ENCODE measurements at places on chromosomes 2 and 18.

- DNase-seq: no peak
These were observed 8.0 kb downstream of the PASK start for GRCh38 chr2:241141214-241141770.

GRCh38 chr18:9333441-9334328 lies 888 bp upstream of the TWSG1 start:
- no peak for DNase-seq

DNA sequence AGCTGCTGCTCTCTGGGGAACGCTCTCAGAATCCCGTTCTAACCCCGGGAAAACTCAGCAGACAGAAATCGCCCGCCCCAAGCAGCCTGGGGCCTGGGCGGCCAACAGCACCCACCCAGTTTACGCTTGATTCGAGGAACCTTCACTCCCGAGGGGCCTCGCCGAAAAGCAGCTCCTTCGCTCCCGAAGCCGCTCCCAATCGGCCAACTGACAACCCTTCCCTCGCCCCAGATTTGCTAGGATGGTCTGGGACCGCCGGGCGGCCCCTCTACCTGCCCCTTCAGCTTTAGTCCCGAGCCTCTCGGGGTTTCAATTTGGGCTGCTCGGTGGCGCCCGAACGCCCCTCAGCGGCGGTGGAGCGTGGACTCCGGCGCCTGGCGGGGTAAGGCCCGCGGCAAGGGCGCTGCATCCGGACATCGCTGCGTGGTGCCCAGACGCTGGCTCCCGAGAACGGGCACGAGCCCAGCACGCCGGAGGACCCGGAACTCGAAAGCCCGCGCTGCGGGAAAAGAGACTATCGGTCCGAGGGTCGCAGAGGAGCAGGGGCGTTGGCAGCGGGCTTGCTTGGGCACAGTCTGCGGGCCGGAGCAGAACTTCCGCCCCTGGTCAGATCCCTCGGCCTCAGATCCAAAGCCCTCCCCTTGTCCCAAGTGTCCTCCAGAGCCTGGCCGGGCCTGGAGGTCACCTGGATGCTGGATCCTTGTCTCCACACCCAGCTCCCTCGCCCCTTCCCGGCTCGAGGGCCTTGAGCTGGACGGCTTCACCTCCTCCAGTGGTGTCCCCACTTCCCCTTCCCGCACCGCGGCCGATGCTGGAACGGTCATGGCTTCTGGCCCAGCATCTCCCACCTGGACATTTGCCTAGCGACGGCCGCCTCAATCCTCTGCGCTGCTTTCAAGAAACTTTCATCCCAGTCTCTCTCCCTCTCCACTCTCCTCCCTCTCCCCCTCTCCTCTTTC lies 3.0 kb upstream of the OTX1 start:
- DNase-seq: no peak

DNA sequence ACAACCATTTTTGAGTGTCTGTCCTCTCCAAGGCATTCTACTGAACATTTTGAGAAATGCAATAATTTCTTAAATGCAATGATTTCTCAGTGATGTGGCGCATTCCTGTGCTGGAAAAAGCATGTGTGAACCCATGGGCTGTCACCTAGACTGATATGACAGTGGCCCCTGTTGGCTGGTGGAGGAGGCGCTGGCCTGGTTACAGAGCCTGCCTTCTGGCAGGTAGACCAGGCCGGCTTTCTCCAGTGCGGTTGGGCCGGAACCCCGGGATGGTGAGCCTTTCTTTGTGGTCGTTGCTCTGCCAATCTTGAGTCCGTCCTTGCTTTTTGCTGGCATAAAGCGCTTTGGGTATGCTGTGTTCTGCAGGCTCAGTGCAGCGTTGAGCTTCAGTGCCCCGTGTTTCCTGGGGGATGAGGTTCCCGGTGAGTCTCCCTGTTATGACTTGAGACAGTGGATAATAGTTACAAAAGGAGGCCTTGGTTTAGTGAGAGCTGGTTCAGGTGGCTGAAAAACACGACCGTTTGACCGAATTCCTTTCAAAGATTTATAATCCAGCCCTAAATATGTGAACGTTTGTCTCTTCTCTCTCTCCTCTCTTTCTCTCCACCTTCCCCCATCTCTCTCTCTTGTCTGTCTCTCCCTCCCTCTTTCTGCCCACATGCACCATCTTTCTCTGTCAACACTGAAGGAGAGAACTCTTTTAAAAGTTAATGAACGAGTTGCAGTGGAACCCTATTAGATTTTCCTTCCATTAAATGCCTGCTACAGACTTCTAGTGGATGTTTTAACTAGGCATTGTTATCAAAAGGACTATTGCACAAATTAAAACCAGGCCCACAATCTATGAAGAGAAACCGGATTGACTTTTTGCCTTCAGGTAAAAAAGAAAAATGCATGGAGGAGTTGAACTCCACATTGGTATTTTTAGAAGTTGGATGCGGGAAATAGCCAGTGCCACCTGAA lies 34.0 kb downstream of the TSHZ1 start:
- DNase-seq: peak; percentile 27

DNA sequence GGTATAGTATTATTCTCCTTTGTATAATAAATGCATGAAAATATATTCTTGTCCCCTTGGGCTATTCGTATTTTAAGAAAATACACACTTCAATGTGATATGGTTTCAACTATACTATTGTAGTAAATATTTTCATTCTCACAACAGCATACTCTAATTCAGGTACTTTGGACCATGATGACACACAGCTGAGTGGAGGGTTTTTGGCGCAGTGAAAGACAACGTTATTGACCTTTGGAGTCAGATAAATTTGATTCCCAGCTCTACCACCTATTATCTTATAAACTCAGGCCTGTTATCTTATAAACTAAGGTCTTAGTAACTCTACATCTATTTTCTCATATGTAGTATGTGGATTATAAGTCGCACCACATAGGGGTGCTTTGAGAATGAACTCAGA lies 895.9 kb upstream of the DDX18 start:
- DNase-seq: no peak

DNA sequence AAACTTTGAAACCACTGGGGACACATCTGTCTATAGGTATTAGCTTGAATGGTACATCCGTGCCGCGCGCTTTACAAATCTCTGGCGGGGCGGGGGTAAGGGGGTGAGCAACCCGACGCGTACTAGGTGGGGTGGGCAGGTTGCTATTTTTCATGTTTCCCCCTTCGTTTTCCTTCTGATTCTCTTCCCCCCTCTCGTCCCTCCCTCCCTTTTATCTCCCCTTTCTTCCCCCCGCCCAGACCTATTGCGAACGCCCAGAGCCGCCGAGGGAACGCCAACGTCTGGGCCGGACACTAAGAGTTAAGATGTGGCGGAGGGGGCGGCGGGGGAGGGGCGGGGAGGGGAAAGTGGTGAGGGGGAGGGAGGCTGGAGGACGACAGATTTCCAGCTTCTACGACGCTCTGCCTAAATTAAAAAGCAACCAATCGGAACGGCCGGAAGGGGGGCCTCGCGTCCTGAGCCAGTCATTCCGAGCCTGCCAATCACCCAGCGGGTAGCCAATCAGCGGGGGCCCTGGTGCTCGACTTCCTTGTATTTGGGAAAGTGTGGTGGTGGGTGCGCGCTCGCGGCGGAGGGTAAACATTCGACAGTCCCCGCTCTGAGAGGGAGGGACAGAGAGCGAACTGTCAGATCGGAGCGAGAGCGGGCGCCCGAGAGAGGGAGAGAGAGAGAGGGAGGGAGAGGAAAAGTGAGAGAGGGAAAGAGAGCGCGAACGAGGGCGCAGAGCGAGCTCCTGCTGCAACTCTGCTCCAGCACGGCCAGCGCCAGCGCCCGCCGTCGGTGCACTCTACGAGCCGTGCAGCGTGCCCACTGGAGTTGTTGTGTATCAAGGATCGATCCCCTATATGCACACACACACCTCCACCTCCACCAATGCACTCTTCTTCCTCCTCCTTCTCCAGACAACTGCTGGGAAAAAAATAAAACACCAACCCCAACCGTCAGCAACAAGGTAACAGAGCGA lies at the start of gene POU3F3:
POU3F3 (plus strand) TSS at position 582 of the 964 bp plus-strand sequence. CDS start 1,396 bp downstream, outside the sequence.
- DNase-seq: peak; percentile 68

GRCh38 chr2:45825001-45825651 lies 173.7 kb downstream of the PRKCE start:
- DNase-seq: no peak

DNA sequence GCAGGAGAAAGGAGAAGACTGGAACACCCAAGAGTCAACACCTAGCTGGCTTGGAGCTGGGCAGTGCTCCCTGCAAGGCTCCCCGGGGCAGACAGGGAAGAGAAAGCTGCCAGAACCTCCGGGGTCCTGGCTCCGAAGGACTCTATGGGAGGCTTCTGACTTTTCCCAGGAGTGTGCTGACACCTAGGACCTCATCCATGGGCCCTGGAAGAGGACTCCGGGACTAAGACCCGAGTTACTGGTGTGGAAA lies 37.8 kb upstream of the ATP6V1B1 start:
- DNase-seq: no peak

DNA sequence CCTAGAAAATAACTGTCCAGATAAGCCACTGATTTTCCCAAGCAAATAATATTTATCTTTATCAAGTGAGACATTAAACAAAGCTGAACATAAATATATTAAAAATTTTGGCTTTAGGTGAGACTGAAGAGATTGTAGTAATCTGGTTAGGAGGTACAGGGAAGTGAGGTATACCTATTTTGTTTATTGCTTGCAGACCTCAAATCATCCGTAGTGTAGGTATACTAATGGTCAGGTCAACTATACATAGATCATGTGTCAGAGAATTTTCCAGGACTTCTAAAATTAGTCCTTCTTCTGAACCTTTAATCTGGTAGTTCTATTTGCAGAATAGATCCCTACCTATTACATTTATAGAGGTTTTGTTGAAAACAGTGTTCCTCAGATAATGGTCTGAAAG lies 41.5 kb downstream of the SP140 start:
- DNase-seq: no peak

DNA sequence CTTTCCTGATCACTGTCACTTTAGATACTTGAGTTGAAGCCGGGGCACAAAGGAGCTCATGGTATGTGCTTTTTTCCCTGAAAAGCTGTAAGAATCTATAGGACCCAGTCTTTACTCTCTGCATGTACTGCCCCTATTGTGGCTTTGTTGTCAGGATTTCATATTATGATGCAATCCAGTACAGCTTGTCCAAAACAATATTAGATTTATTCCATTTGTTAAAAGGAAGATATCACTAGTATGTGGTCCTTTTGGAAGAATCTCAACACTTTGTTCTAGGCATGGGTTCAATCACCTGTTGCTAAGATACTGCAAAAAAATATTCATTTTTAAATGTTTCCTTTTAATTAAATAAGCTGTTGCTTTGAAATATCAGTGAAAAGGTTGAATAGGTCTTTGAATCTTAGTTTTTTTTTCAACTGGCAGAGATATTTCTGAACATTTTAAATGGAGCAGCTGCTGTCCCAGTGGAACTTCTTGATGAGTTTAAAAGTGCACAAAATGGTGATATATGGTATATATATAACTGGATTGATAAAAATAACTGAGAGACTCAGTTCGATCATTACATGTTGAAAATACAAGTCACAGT lies 256.6 kb upstream of the NT5C1B start:
- no peak for DNase-seq

GRCh38 chr2:115569547-115569946 lies 1127.1 kb downstream of the DPP10 start:
- no peak for DNase-seq
